ENCODE measurements at places on chromosomes 16 and 17.

DNA sequence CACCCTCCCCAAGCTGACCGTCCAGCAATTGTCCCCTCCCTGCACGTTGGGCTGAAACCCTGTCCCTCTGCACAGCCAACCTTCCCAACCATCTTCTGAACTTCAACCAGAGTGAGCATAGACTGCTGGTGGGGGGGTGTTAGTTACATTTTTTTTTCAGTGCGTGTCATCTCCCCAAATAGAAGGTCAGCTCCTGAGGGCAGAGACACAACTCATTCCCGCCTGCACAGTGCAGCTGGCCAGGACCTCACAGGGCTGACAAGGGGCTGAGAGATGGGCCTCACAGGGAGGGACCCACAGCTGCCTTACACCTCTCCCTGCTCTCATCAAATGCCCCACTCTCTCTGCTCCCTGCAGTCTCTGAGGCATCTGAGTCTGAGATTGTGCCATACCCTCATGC lies 8.4 kb downstream of the SRL start:
- DNase-seq = no peak

DNA sequence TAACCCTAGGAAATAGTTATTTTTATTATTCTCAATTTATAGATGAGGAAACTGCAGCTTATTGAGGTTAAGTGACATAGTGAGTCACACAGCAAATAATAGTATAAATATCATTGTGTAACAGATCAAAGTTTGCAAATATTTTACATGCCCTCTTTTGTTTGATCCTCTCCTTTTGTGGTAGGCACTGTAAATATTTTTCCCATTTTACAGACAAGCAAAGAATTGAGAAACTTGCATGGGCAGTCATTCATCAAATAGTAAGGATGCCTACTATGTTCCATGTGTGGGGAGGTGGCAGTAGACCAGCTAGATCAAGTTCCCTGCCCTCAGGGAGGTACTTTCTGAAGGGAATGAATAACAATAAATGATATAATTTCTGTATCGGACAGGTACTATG lies 173.0 kb downstream of the PHKB start:
- no peak for DNase-seq

GRCh38 chr17:69605571-69605970 lies 191.1 kb downstream of the MAP2K6 start:
- DNase-seq = no peak

GRCh38 chr16:57028086-57028485 lies 38.7 kb downstream of the NLRC5 start:
- DNase-seq = no peak

- DNase-seq = no peak
These were observed 47.8 kb downstream of the MRC2 start for GRCh38 chr17:62675260-62675659.

DNA sequence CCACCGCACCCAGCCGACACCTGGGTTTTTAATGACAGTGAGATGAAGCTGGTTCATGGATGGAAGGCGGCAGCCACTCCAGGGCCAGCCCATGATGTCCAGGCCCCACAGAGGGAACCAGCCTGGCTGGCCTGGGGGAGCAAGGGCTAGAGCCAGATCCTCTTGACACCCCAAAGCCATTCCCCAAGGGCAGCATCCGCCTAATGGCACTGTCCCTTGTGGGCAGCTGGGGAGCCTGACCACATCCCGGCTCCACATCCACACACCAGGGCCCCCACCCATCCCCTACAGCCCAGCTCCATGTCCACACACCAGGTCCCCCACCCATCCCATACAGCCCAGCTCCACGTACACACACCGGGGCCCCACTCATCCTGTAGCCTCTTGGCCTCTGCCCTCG lies 53.3 kb upstream of the ACSF3 start:
- no peak for DNase-seq

- DNase-seq = no peak
These were observed 7.5 kb downstream of the KRT12 start for GRCh38 chr17:40859536-40859935.

GRCh38 chr17:39738568-39738901 lies 797 bp downstream of the GRB7 start:
- DNase-seq = no peak

DNA sequence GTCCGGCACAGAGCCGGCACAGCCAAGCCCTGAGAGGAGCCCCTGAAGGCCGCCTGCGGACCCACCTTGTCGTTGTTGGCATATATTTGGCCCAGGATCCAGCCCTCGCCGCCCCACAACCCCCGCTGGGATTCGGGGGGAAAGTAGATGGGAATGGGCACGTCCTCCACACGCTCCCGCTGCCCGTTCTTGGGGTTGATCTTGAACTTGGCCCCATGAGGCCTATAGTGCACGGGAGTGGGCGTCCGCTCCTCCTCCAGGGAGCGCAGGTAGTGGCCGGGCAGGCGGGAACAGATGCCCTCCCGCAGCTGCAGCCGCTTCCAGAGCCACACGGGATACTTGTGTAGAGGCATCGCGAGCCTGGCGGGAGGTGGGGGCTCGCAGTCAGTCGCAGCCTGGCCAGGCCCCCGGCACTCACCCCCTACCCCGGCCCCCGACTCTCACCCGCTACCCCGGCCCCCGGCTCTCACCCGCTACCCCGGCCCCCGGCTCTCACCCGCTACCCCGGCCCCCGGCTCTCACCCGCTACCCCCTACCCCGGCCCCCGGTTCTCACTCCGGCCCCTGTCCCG lies 387 bp downstream of the MRPL28 start:
- DNase-seq = no peak

Measured in liver (tissue), 10 donors.